ENCODE measurements at places on chromosomes 7 and 10.

GRCh38 chr7:108071551-108071950 lies 58.6 kb downstream of the LAMB4 start:
- DNase-seq, result no peak

DNA sequence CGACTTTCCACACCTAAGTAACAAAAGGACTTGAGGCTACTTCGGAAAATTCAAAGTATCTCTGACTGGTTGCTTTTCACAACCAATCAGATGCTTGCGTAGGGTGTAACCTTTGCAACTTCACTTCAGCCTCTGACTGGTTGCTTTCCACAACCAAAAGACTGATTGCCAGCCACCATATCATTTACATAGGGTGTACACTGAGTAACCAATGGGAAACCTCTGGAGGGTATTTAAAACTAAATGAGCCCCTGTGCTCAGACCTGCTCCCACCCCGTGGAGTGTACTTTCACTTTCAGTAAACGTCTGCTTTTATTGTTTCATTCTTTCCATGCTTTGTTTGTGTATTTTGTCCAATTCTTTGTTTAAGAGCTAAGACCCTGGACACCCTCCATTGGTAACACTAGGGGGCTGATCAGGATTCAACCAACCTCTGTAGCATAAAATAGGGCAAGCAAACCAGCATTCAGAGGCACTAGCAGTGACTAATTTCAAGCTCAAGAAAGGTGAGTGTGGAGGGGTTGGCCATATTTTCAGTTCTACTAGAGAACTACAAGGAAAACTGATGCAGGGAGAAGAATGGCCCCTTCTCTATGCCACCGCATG lies 390.8 kb downstream of the POM121L12 start:
- DNase-seq, result no peak

GRCh38 chr7:27168265-27168947 lies 3.1 kb upstream of the HOXA9 start:
- DNase-seq, result no peak

DNA sequence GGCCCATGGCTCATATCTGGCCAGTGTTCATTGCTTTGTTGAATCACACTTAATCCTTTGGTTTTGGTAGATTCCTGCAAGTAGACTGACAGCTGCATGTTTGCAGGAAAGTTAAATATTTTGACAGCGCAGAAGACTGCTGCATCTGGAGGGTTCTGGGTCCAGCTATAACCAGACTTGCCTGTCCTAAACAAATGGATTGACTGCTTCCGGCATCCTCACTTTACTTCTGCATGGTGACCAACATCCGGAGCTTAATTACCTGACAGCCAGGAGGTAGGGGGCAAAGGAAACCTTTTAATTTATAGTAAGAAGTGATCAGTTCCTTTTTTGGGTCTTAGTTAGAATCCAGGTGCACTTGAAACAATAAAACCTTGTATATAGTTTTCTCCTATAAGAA lies 263.3 kb downstream of the SNX10 start:
- DNase-seq, result no peak

GRCh38 chr10:18504161-18504560 lies 147.2 kb downstream of the NSUN6 start:
- no peak for DNase-seq

DNA sequence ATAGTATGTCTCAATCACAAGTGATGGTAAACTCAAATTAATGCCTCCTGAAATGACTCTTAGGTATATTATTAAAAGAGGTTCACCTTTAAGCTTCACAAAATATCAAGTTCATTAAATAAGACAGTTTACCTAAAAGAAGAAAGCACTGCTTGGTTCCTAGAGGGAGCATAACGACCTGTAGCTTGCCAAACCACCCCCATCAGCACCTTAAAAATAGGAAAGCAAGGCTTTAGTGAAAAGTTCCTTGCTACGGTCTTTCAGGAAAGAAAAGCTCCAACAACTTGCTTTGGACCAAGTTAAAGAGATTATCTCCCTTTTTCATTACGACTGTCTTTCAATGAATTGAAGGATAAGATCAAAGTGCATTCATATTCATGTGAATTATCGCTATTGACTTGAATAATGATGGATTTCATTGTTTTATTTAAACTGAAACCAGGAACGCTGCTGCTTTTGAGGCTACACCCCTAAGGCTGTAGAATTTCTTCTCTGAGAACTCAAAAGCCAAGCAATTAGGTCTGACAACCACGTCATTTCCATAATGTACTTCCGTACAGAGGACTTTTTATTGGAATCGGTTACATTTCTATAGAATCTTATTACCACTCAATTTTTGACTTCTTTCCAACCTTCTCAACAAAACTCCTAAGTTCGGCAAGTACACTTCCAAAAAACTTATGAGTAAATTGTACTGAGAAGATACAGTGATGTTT lies 7.0 kb upstream of the SPAG6 start:
- DNase-seq, result no peak

DNA sequence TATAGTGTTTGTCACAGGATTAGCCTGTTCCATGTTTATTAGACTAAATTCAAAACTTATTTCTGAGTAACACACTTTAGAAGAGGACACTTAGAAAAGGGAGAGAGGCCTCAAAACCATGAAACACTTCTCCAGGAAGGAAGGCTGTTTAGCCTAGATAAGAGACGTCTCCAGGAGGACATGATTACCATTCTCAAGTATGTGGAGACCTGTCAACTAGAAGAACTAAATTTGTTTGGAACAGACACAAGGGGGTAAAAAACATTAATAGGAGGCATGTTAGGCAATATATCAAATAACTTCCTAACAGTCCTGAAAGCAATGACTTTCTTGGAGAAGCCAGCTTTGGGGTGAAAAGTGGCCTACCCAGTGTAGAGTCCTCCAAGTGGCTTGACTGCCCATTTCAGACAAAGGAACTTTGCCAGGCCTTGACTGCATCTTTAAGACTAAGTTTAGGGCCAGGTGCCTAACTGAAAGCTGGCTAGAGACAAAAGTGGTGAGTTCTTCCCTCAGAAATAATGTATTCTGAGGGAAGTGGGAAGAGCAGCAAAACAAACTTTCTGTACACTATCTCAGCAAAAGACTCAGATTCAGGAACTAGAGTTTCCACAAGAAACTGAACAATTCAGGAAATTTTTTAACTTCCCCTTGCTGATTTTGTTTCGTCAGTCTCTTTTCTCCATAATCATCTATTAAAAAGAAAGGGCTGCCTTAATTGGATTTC lies 11.8 kb downstream of the NCOA4 start:
- no peak for DNase-seq

DNA sequence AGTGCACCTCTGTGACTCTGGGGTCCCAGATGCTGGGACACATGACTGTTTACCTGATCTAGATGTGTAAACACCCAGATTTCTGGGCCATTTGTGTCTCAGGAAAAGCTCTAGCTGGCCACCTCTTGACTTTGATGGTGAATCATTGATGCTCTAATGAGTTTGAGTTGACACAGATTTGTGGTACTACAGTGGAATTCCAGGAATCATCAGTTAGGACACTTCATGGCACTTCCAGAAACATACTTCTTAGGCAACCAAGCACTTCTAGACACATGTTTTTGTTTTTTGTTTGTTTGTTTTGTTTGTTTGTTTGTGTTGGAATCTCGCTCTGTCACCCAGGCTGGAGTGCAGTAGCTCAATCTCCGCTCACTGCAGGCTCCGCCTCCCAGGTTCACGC lies 302.2 kb upstream of the ZMIZ1 start:
- DNase-seq, result no peak

- no peak for DNase-seq
Measured at GRCh38 chr10:121478556-121478955, 119.7 kb downstream of the FGFR2 start.

- no peak for DNase-seq
Measured at GRCh38 chr7:153290066-153290465, 530.5 kb downstream of the ACTR3B start.

DNA sequence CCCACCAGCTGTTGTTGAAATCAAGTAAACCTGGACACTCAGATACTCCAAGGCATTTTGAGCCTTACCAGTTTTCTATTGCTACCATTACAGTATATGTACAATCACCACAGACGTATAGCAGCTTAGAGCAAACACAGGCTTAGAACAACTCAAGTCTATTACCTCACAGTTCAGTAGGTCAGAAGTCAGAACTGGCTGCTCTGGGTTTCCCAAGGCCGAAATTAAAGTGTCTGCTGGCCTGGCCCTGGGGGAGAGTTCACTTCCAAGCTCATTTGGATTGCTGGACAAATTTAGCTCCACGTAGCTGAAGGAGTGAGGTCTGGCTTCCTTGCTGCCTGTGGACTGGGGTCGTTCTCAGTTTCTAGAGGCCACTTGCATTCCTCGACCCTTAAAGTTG lies 260.1 kb upstream of the LRRN3 start:
- no peak for DNase-seq

DNA sequence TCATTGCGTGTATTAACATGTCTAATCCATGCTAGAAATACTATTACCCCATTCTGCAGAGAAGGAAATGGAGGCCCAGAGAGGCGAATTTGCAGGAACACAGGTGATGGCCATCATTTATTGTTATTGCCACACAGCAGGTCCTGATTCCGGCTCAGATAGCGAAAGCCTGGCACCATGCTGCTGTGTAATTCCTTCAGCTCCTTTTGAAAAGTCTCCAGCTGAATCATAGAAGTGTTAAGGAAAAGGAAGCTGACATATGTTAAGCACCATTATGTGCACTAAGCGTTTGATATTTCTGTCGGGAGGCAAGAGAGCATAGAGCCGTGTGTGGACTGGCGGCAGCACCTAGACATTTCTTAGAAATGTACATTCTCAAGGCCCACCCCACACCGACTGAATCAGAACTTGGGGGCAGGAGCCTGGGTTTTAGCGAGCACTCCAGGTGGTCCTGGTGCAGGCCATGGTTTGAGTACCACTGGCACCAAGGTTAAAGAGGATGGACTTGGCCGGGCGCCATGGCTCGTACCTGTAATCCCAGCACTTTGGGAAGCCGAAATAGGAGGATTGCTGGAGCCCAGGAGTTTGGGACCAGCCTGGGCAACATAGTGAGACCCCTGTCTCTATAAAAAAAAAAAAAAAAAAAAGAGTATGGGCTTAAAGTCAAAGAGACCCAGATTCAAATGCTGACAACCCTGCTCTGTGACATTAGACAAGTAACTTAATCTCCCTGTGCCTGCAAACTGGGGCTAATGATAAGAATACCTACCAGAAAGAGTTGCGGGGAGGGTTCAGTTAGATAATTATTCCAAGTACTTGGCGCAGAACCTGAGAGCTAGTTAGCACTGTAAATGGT lies 52.2 kb downstream of the UNC5B start:
- DNase-seq, result no peak

DNA sequence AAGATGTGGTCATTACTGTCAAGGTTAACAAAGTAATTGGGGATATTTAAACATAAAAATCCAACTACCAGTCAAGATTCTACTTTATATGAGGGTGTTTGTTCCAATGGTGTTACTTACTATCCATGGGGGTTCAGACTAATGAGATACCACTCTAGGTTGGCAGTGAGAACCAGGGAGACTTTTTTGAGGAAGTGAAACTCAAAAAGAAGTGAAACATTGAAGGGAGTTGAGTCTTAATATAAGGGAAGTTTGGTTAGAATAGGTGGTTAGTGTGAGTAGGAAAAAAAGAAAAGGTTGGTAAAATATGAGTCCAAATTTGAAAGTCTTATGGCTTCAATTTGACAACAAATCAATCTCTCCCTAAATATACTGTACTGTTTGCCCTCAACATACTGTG lies 123.6 kb upstream of the ANK3 start:
- no peak for DNase-seq

GRCh38 chr10:127983344-127984100 lies 76.6 kb downstream of the PTPRE start:
- DNase-seq, result no peak

- no peak for DNase-seq
Measured at GRCh38 chr10:103884681-103885139, 29.3 kb upstream of the SH3PXD2A start.

GRCh38 chr7:99235925-99236324 lies 28.0 kb upstream of the KPNA7 start:
- DNase-seq, result no peak

- no peak for DNase-seq
Measured at GRCh38 chr10:62243647-62243997, 25.0 kb downstream of the RTKN2 start.

DNA sequence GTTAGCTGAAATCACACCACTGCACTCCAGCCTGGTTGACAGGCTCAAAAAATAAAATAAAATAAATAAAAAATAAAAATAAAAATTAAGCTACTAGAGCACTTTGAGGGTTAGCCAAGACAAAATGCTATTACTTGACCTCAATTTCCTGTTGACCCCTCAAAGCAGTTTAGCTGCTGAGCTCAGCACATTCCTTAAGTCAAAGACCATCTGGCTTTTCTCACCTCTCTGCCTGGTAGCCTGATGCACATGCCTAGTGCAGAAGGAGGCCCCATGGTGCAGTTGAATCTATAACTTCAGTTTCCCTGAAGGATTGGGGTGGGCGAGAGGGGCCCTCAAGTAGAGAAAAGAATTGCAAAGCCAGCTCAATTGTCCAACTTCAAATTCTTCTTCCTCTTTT lies 211.1 kb upstream of the GALNT17 start:
- DNase-seq, result no peak

DNA sequence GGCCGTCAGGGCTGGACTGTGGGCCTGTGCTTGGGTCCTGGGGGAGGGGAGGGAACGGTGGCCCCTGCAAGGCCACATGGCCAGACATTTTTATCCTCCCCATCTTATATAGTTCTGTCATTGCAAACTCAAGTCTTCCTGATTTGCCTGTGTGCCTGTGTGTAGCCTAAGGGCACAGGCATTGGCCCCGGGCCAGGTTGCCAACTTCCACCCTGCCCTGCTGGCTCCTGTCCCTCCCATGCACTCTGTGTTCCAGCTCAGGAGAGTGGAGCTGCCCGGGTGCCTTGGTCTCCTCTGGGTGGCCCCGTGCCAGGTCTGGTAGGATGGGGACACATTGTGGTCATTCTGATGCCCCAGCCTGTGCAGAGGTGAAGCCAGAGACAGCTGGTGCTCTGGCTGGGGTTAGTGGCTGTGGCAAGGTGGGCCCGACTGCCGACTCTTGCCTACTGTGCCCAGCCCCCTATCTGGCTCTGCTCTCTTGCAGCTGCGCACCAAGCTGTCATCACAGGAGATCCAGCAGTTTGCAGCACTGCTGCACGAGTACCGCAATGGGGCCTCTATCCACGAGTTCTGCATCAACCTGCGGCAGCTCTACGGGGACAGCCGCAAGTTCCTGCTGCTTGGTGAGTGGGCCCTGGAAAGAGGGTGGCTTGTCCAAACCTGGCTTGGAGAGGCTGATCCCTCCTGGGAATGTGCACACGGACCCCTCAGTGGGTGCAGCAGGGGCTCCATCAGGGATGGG lies 14.8 kb downstream of the NACAD start:
- no peak for DNase-seq

- no peak for DNase-seq
Measured at GRCh38 chr10:53477313-53477675, 704.7 kb upstream of the MBL2 start.

GRCh38 chr10:75450075-75450445 lies 18.6 kb downstream of the LRMDA start:
- no peak for DNase-seq

DNA sequence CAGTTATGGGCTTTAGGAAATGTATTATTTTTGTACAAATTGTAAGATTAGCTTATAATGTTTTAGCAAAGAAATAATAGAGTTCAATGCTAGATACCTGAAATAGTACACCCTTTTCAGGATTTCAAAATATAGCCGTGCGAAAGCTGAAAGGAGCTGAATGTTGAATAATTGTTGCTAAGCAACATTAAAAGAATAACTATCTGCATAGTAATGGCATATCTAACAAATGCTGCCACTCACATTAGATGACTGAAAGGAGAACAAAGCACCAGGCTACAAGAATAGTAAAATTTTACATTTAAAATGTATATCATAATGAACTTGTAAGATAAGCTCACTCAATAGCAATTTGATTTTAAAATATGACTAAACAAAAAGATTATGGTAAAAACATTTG lies 82.5 kb downstream of the SDHAF3 start:
- DNase-seq, result no peak

Measured in fibroblast of skin of left biceps (primary cell).